MV-4-11 (cell line): ENCODE measurements at places on chromosomes 2 and 18.
A peak's percentile ranks its signal among the peaks of the same experiment; 100 is the strongest.

- no peak for DNase-seq
Observed at GRCh38 chr2:65991381-65992197, 443.3 kb upstream of the MEIS1 start.

DNA sequence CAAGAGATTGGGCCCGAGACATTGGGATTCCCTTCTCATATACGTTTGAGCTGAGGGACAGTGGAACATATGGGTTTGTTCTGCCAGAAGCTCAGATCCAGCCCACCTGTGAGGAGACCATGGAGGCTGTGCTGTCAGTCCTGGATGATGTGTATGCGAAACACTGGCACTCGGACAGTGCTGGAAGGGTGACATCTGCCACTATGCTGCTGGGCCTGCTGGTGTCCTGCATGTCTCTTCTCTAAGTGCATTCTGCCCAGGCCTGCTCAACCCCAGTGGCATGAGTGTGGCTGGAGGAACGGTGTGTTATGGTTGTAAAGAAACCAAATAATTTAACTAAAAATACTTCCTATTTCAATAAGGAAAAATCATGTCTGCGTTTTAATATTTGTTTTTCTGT, 29.9 kb downstream of the CPO start:
- DNase-seq, result no peak

- DNase-seq, result no peak
Observed at GRCh38 chr2:188853307-188853706, 120.9 kb upstream of the COL3A1 start.

GRCh38 chr2:43054367-43054766, 172.0 kb downstream of the ZFP36L2 start:
- peak; percentile 14 for DNase-seq

GRCh38 chr18:45106331-45106774, 425.7 kb downstream of the SETBP1 start:
- peak; percentile 99 for DNase-seq

- DNase-seq, result no peak
Observed at GRCh38 chr2:71613403-71613952, 160.1 kb downstream of the DYSF start.

DNA sequence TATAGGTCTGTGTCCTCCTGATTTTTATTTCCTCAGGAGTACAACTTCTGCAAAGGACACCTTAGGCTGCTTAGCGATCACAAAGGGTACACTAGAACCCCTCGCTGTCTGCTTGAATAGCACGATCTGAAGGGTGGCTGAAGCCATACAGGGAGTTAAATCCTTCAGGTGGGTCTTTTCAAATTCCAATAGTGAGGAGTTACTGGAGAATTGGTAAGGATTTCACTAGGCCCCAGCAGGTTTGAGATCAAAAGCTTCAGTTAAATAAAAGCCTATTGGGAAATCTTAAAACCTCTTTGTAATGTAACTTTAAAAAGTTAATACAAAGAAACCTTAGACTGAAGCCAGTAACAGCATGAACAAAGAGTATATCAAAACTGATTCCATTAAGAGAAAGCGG, 613.1 kb downstream of the ZEB2 start:
- no peak for DNase-seq

DNA sequence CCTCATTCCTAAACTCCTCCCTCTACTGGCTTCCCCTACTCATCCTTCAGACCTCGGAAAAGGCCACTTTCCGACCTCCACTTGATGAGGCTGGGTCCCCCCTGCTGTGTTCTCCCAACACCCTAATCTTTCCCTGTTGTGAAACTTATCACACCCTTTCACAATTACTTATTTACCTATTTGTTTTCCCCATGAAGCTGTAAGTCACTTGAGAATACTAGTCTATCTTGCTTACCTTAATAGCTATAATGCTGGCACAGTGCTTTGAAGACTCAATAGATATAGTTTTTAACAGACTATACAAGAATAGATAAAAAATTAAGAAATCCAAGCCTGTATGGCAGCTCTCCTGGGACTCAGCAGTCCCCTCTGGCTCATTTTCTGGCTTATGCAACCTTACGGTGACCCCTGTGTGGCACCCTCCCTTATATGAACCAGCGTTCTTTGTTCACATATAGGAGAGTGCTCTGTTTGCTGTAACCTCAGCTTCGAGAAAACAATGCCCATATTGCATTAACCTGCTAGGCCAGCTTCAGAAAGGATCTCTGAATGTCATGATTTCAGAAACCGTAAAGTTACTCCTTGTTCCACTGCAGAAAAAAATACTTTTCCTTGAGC, 220.4 kb upstream of the PKDCC start:
- DNase-seq, result no peak

DNA sequence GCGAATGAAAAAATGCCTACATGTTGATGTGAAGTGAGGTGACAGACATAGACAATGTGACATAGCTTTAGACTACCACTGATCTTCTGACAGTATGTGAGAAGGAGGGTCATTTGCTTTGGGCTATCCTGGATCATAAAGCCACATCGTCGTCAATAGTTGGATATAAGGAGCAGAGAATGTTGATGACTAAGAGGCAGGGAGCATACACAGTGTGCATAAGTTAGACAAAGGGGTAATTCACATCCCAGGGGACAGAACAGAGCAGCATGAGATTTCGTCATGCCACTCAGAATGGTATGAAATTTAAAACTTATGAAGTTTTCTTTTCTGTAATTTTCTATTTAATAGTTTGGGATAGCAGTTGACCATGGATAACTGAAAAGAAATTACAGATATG, 403.2 kb downstream of the DSC3 start:
- no peak for DNase-seq

DNA sequence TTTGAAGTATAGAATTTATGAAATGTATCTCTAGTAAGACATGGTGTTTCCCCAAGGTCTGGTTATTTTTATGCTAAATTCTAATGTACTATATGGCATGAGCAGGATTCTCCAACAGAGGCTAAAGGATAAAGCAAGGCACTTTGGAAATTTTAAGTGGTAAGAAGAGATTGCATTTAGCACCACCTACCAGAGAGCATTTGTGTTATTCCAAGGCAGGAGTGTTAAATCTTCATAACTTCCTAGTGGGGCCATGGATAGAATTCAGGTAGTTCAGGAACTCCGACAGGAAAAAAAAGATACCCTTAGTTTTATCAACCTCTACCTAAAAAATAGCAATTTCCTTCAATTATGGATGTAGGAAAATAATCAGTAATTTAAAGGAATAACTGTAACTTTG, 497.4 kb upstream of the CRIM1 start:
- no peak for DNase-seq
